Osteocyte (in vitro differentiated cells): ENCODE measurements at places on chromosomes 1 and 21. TPM values are rescaled to one million over a fixed set of nuclear protein-coding genes. Genes with fewer than 3 reads are reported as not detected.

The VHLL gene
- total RNA-seq = not detected in 2 replicates

DNA sequence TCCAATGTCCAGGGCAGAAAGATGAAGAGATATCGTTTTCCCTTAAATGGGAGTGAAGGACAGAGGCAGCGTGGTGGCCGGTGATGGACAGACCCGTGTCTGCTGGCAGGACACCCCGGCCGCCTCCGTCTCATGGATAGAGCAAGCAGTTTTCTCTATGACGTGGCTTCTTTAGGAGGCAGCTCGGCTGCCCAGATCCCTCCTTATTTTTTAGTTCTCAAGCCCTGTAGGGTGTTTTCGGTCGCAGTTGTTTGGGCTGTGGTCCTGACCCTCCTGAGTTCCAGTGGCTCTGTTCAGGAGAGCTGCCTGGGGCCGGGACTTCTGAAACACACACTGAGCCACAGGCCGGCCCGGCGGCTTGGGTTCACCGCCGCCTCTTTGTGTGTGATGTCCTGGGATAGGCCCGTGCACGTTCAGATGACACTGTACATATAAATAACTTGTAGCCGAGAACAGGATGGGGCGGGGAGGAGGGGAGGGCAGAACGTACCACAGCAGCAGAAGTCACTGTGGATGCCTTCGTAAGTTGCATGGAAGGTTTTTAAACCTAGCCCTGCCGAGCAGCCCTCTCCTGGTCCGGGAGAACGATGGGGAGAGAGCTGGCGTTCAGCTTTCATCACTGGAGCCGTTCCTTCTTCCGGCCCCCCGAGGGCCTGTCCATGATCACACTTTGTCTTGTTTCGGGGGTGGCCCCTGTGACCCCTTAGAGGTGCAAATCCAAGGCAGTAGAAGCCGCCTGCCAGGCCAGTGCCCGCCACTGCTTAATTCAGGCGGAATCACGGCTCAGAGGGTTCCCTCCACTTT, 65.2 kb downstream of the SIK1 start:
- no peaks in the 10 kb centered on the region for H3K36me3 ChIP-seq
- H3K27me3 ChIP-seq = no peaks in the 10 kb centered on the region
- H3K4me1 ChIP-seq = peaks cover 22% of the 10 kb centered on the region
- no peak for DNase-seq

The TCP10L gene
- total RNA-seq = 0.21 and 1.3 TPM in 2 replicates

DNA sequence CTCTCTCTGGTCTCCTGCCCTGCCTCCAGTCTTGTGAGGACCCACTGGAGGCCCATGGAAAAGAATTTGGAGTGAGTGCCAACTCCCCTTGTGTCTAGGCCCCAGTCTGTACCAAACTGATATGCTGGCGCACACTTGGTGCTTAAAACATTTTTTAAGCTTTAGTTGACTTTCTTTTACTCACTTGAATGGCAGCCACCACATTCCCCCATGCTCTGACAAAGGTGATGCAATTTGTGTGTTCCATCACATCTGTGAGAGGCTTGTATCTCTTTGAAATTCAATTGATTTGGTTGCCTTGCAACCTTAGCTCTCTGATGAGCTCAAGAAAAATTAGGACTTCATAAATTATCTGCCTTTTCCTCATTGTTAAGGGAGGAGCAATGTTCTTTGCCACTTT, 30.5 kb upstream of the WDTC1 start:
- DNase-seq = no peak
- no peaks in the 10 kb centered on the region for H3K27me3 ChIP-seq
- H3K4me1 ChIP-seq = peaks cover 5% of the 10 kb centered on the region
- no peaks in the 10 kb centered on the region for H3K36me3 ChIP-seq

The NEK2 gene
- 3.9 and 4.4 TPM in 2 replicates for total RNA-seq

The IKBKE gene
- 7.5 and 8.5 TPM in 2 replicates for total RNA-seq

The CACNA1S gene
- total RNA-seq = not detected in 2 replicates

The CHRNB2 gene
- 0.10 and 0.27 TPM in 2 replicates for total RNA-seq

- no peak overlapping the region for H3K27ac ChIP-seq
- DNase-seq = no peak
- H3K4me1 ChIP-seq = peaks cover 5% of the 10 kb centered on the region
These were observed 77.4 kb downstream of the RUNX1 start for GRCh38 chr21:34971656-34972055.

DNA sequence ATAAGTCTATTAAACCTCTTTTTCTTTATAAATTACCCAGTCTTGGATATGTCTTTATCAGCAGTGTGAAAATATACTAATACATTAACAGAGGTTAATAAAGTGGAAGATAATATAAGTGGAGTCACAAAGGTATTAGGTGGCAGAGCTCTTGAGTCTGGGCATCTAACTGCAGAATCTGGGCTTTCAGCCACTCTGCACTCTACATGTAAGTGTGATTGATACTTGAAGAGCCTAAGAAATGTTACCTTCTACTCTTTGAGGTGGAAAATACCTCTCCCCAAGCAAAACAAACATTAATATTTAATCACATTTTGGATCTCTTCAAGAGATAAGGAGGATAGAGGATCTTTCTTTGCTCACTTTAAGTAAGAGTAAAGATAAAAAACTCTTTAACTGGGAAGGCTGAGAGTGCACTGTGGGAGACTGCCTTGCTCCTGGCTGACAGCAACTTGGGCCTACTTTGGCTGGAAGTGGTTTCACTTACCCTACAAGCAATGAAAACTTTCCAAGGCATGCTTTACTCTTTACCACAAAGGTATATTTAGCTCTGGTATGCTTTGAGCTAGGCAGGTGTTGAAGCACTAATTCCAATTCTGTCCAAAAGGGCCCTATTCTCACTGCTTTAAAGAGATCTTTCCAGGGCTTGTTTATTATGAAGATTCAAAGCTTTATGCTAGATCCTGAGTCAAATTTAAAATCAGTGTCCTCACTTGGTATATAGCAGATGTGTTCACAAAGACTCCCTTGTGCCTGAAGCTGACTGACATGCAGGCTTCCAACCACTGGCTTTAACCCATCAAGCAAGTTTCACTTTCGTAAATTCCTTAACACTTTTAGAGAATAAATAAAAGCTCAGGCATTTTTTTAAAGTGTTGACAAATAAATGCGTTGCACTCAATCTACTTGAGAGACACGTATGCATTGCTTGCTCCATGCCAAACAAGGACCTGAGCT, 245.3 kb upstream of the ZP4 start:
- no peak overlapping the region for H3K4me3 ChIP-seq
- DNase-seq = no peak
- no peaks in the 10 kb centered on the region for H3K27me3 ChIP-seq
- no peak overlapping the region for H3K27ac ChIP-seq
- H3K4me1 ChIP-seq = no peaks in the 10 kb centered on the region

- H3K36me3 ChIP-seq = no peaks in the 10 kb centered on the region
- H3K4me3 ChIP-seq = no peak overlapping the region
- H3K27ac ChIP-seq = no peak overlapping the region
- no peak for DNase-seq
These were observed 47.2 kb downstream of the RCAN1 start for GRCh38 chr21:34567604-34568155.

DNA sequence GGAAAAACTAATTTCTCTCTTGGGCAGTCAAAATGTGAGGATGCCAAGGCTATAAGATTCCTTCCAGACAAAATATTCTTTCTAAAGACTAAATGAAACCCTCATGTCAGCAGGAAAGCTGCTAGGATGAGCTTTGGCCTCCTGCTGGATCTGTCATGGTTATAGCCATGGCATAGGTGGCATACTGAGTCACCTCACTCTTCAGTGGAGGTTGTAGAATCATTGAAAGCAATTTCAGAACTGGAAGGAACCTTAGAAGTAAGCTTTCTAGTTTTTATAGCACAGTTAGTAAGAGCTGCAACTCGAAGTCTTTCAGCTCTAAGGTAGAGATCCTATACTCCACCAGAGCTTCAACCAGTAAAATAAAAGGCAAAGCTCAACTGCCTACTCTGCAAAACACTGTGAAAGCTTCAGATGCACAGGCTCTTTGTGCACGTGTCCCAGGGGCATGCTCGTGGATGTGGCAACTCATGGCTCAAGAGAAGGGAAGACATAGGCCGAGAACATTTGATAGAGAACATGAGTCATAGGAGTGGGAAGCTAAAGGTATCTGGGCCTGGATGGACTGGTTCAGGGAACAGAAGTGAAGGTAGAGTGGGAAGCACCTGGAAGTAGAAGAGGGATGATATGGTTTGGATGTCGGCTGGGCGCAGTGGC, 5.8 kb downstream of the AVPR1B start:
- H3K36me3 ChIP-seq = no peaks in the 10 kb centered on the region
- DNase-seq = peak; percentile 32
- no peak overlapping the region for H3K4me3 ChIP-seq
- H3K27ac ChIP-seq = no peak overlapping the region

- H3K27me3 ChIP-seq = no peaks in the 10 kb centered on the region
- no peak overlapping the region for H3K4me3 ChIP-seq
- H3K4me1 ChIP-seq = peaks cover 2% of the 10 kb centered on the region
- DNase-seq = no peak
- H3K36me3 ChIP-seq = peaks cover 4% of the 10 kb centered on the region
- no peak overlapping the region for H3K27ac ChIP-seq
These were observed 22.8 kb downstream of the KIAA1614 start for GRCh38 chr1:180935326-180936109.
